Cerebellar nuclear complex (tissue), 1 donor: ENCODE measurements at places on chromosomes 16 and 17.

- no peak for DNase-seq
Measured at GRCh38 chr17:19705771-19706770, 10.3 kb downstream of the SLC47A2 start.

- DNase-seq, result no peak
Measured at GRCh38 chr16:88936556-88937205, 40.3 kb downstream of the CBFA2T3 start.

DNA sequence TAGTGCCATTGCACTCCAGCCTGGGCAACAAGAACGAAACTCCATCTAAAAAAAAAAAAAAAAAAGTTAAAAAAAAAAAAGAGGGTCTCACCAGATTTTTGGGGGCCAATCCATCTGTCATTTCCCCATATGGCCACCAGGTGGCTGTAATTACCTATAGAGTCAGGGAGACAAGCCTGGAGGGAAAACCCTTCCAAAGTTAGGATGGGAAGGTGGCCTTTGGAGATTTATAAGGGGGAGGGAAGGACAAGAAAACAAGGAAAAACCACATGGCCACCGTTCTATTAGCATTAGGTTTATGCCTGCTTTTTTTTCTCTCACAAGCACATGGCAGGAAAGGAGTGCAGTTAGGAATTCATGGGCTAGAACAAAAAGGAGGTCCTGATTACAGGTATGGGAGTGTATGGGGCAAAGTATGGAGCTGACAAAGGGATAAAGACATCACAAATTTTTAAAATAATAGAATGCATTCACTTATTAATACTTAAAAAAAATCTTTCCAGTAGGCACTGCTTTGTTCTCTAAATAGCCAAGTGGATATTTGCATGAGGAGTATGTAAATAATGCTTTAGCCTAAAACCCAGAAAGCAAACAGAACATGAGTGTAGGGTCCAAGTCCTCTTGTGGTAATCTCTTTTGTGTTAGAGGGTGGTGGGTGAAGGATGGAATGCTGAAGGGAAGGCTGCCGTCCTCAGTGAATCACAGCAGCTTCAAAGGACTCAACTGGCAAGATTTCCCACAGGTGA, 5.1 kb downstream of the CYB5D1 start:
- peak; percentile 22 for DNase-seq

DNA sequence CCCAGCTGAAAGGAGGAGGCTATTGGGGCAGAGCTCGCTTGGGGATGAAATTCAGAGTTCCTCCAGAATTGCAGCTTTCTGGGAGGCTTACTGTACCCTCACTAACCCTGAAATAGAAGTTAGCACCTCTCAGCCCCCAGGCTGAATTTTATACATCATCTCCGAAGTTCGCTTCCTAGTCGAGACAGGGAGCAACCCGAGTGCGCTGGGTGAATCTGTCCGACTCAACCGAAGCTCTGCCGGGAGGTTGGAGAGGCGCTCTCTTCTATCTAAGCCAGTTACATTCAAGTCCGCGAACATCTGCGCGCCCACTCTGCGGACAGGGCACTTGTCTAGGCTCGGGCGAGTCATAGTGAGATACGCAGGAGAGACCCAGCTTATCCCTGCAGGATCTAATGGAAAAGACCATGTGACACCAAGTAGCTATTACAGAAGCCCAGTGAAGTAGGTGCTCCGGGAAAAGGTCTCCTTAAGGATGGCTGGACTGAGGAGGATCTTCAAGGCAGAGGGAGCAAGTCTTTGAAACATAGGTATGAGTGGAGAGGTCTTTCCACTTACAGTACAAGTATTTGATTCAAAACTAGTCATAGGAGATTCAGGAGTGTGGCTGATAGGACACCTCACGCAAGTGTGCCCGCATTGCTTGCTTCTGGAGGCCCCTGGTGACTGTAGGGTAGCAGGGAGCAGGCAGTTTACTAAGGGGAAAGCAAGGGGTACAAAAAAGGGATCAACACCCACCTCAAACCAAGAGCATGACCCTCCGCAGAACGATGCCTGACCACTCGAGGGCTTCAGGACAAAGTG, 646 bp upstream of the HES7 start:
- DNase-seq, result no peak

- DNase-seq, result peak; percentile 12
Measured at GRCh38 chr16:88561485-88562359, 8.5 kb upstream of the ZC3H18 start.

DNA sequence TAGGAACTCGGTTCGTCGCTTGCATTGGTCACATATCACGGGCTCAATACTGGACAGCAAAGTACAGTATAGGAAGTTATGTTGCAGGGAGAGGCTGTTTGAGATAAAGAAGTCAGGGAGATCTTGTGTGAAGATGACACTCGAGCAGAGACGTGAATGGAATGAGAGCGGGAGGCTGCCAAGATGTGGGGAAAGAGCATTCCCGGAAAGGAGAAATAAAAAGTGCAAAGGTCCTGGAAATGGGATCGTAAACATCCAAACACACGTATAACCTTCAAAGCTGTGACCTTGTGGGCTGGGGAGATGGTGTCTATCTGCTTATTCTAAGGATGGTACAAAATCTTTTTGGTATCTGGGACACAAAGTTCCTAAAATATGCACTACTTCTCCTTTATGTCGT, 43.0 kb upstream of the MYOCD start:
- DNase-seq, result no peak

- no peak for DNase-seq
Measured at GRCh38 chr17:6495450-6496115, 51.3 kb downstream of the PIMREG start.

GRCh38 chr17:30372755-30373154, 6.0 kb upstream of the CPD start:
- DNase-seq, result no peak

DNA sequence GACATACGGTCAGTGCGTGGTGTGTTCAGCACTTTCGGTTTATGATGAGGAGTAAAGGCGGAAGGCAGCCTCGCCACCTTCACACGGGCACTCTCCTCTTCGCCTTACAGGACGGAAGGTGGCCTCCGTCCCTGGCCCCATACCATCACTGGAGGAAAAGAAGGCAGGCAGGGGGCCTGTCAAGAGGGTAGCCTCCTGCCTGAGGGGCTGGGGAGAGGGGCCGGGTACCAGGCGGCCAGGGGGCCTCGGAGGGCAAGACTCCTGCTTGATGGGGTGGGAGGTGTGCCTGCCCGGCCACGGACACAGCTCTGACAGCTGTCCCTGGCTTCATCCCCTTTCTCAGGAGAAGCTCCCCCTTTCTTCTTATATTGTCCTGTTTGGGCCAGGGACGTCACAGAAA, 15.6 kb upstream of the SLC38A8 start:
- DNase-seq, result no peak

- no peak for DNase-seq
Measured at GRCh38 chr16:10240854-10241613, 58.8 kb upstream of the GRIN2A start.

DNA sequence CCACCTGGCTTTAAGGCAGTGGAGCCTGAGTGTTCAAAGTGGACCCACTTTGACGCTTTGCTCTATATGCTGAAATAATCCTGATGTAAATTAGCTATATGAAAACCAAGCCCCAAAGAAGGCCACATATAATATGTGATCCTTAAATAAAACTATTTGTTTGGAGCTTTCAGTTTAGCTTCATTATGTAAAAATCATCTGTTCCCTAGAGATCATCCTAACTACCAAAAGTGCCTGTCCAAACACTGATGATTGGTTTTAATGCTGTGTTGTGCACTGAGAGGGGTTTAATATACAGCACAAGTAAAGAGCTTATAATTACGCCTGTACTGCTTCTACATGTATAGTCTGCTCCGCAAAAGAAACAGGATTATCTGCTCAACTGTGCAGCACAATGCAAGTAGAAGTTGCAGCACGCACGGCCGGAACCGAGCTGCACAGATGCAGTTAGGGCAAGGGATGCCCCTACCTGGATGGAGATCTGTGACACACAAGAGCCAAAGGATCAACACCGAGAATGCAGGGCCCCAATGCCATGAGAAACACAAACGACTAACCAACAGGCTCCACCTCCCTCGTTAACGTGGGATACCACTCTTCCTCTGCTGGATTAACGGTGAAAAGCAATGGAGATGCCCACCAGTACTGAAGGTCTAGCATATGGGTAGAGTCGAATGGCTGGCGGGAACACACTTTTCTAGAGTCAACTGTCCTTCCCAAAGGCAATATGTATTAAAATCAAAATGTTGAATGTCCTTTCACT, 20.5 kb downstream of the USP7 start:
- no peak for DNase-seq
